ENCODE measurements at places on chromosomes 7 and 10.

- no peak overlapping the region for H3K4me3 ChIP-seq
- H3K4me1 ChIP-seq = peaks cover 39% of the 10 kb centered on the region
- peak overlapping the region; percentile 90 for H3K27ac ChIP-seq
- peaks cover 33% of the 10 kb centered on the region for H3K36me3 ChIP-seq
Measured at GRCh38 chr7:100022621-100023020, 7.2 kb downstream of the ZKSCAN1 start.

DNA sequence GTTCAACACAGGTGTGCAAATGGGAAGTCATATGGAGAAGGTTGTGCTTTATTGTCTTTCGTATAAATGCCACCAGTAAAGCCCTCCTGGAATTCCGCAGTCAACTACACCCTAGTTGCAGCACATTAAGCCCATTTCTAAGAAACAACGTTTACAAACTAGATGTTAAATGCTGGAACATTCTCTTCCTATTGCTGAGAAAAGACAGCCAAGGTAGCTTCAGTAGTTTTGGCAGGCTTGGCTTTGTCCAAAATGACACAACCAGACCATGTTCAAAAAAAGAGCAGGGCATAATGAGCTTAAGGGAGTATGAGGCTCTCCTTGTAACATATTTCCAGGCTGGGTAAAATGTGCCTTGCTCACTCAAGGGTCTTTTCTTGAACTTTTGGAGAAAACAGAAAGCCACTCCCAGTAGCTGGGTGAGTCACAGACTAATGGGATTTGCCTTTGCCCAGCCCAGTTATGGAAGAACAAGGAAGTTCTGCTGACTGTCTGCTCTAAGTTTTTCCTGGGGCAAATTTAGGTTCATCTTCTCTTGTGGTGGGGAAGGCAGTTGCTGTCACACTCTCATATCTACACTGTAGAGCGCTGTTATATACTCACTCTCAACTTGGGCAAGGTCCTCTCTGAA lies 238.7 kb downstream of the PLXNA4 start:
- no peaks in the 10 kb centered on the region for H3K27me3 ChIP-seq
- peaks cover 11% of the 10 kb centered on the region for H3K4me1 ChIP-seq
- no peak for DNase-seq
- no peak overlapping the region for H3K27ac ChIP-seq
- no peaks in the 10 kb centered on the region for H3K36me3 ChIP-seq

GRCh38 chr7:42168512-42168911 lies 68.5 kb downstream of the GLI3 start:
- peaks cover 15% of the 10 kb centered on the region for H3K4me1 ChIP-seq
- no peak overlapping the region for H3K27ac ChIP-seq

GRCh38 chr7:114409750-114410149 lies 4.9 kb upstream of the FOXP2 start:
- no peaks in the 10 kb centered on the region for H3K36me3 ChIP-seq
- no peaks in the 10 kb centered on the region for H3K27me3 ChIP-seq
- no peak for DNase-seq
- H3K27ac ChIP-seq = no peak overlapping the region

GRCh38 chr7:16347827-16348192 lies 73.5 kb downstream of the CRPPA start:
- no peaks in the 10 kb centered on the region for H3K27me3 ChIP-seq
- H3K27ac ChIP-seq = no peak overlapping the region
- H3K36me3 ChIP-seq = no peaks in the 10 kb centered on the region
- no peak overlapping the region for H3K4me3 ChIP-seq
- no peak for DNase-seq
